ENCODE measurements at places on chromosomes 16 and 17.

GRCh38 chr16:15792563-15792971 is 64.3 kb downstream of the MYH11 start:
- no peak for DNase-seq

DNA sequence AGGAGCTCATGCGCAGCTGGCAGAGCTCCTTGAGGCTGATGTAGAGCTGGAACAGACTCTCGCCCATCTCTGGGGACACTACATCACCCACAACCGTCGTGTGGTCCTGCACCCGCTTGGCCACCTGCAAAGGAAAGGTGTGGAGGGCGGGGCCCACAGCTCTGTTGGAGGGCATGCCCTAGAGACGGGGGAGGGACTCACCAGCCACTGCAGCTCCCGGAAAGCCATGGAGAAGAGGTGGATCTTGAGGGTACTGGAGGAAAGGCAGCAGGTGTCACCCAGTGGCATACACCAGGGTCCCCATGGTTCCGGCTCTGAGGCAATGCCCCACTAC is 8.6 kb downstream of the UNC13D start:
- DNase-seq, result no peak

DNA sequence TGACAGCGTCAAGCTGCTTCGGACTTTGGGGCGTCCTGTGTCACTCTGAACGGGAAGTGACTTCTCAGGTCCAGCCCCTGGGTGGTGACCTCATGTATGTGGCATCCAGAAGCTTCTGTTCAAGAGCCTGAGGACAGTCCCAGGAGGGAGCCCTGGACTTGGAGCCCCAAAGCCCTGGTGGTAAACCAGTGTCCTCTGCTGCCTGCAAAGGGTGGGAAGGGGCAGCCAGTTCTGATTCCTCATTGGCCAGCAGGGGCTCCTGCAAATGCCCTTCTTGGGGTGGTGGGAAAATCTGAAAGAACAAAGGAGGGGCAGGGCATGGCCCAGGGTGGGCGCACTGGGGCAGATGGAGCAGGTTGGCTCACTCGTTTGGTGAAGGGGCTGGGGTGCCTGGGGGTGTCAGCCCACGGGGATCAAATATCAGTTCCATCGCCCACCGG is 1.6 kb downstream of the OSGIN1 start:
- no peak for DNase-seq

- DNase-seq, result no peak
Measured at GRCh38 chr16:67236563-67237395, 9.8 kb downstream of the TMEM208 start.

DNA sequence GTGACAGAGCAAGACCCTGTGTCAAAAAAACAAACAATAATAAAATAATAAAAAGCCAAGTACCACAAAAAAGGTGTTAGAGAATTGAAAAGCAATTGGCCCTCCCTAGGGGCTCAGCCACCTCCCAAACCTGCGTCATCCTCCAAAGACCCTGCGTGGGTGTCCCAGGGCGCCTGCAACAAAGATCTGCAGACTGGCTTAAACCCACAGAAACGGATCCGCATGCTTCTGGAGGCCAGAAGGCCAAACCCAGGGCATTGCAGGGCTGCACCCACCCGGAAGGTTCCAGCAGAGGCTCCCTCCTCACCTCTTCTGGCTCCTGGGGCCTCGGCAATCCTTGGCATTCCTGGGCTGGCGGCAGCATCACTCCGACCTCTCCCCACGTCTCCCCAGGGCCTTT is 1.5 kb downstream of the ENPP7 start:
- DNase-seq, result no peak

GRCh38 chr17:48613862-48614694 is 1.0 kb downstream of the HOXB8 start:
- no peak for DNase-seq

- DNase-seq, result no peak
Measured at GRCh38 chr16:10182222-10183053, at the start of gene GRIN2A. TSS of gene GRIN2A (minus strand) at chr16:10182428. CDS start at chr16:10180411, 2,017 bp downstream.

- DNase-seq, result no peak
Measured at GRCh38 chr17:76633628-76634328, 9.8 kb downstream of the ST6GALNAC1 start.

DNA sequence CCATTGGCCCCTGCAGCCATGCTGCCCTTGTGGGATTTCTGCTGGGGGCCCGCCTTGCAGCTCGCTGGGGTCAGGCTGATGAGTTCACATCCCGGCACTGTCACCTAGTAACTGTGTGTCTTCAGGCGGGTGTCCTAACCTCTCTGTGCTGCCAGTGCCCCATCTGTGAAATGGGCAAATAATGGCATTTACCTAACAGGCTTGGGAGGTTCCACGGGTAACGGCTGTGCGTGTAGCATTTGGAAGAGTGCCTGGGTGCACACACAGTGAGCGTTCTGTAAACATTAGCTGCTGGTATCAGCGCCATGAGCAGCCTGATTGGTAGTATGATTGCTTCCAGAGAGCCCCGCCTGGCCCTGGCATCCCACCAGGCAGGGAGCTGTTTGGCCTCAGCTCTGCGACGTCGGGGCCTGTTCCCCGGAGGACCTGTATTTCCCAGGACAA is 167.3 kb upstream of the GSE1 start:
- no peak for DNase-seq

- peak; percentile 10 for DNase-seq
Measured at GRCh38 chr17:34485999-34486398, 93.4 kb upstream of the TMEM132E start.

GRCh38 chr17:7307686-7308624 is 527 bp downstream of the EIF5A start:
- peak; percentile 60 for DNase-seq

- no peak for DNase-seq
Measured at GRCh38 chr17:40176754-40177110, 538 bp upstream of the RAPGEFL1 start.

DNA sequence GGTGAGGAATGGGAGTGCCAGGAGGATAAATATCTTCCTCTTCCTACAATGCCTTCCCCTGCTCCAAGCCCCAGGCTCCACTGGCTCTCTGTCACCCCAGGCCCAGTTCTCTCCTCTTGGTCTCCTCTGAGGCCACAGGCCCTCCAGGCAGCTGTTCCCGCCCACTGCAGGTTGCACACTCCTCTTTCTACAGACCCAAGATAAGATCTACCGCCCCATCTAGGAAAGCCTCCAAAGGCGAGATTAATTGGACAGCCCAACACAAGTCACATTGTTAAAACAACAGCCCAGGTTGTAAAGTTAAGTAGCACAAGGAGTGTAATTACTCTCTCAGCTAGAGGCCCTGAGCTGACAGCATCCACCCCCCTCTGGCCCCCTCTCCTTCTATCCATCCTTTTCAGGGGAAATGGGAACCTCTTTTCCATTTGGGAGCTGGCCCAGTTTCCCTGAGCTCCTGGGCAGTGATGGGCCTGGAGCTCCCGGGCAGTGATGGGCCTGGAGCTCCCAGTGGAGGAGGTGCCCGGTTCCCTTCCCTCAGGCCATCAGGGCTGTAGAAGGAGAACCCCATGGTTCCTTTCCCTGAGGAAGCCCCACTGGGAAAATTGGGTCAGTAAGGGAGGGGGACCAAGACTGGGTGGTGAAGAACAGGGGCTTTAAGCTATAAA is 7.3 kb downstream of the DLX4 start:
- no peak for DNase-seq

DNA sequence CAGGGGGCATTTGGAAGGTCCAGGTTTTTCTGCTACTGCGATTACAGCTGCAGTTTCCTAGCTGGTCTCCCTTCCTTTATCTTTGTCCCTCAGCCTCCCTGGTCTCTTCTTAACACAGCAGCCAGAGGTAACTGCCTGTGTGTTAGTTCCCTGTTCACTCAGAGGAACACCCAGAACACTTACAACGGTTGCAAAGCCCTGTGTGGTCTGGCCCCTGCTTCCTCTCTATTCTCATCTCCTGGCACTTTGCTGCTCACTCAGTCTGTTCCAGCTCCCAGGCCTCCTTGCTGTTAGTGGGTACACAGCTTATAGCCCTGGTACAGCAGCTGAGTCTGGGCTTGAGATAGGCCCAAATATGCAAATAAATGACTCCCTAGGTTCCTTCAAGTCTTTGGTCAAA is 16.4 kb downstream of the NTN1 start:
- DNase-seq, result no peak

DNA sequence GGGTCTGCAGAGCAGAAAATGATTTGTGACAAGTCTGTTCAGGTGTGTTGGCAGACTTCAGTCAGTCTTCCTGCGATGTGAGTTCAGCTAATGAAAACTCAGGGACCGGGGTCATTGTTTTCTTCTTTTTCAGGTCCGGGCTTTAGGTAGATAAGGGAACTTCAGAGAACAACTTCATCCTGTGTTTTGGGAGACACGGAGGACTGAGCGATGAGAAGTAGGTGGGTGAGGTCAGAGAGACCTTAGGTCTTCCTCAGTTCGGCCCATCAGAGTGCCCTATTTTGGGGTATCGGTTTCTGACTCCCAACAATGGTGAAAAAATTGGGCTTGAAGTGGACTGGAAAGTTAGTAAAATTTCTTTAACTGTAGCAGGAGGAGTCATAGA is 88.9 kb upstream of the ATF7IP2 start:
- DNase-seq, result no peak

DNA sequence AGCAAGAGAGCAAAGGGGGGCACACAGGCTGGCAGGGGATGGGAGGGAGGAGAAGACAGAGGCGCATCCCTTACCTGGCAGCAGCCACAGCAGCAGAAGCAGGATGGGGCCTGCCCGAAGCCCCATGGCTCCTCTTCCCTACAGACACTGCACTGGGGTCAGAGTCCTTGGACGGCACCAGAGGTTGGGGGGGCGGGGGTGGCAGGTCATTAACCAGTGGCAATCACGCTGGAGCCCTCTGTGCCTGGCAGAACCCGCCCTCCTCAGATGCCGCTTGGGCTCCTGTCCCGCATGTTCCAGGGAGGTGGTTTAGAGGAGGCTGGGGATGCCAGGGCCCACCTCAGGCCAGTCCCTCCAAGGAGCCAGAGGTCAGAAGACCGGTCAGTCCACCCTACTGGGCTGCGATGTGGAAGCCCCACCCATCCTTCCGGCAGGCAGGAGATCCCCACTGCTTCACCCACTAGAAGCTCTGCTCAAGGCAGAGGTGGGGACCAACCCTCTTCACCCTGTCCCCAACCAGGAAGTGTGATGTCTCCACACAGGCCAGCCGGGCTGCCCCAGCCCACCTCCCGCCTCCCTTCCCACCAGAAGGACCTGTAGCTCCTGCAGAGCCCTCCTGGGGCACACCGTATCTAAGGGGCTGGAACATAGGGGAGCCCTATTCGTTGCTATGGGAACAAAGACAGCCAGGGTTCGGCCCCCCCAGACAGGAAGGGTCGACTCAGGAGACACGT is 11.7 kb downstream of the ZG16B start:
- no peak for DNase-seq

DNA sequence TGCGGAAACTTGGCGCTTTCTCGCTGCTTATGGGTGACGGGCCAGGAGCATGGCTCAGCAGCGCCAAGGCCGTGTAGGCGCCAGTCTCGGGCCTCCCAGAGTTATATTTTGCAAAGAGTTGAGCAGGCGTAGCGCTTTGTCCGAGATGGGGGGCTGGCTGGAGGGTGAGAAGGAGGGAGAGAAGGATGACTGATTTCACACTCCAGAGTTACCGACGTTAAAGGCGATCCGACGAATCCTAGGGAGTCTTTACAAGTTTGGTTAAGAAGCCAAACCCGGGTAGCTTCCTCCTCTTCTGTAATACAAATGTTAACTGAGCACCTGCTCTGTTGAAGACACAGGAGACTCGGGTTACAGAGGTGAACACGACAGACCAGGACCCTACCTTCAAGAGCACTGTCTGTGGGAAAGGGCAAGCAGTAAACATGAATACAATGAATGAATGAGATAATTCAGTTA is 782 bp downstream of the POLR2A start:
- no peak for DNase-seq

- no peak for DNase-seq
Measured at GRCh38 chr16:85996843-85997242, 97.9 kb downstream of the IRF8 start.

DNA sequence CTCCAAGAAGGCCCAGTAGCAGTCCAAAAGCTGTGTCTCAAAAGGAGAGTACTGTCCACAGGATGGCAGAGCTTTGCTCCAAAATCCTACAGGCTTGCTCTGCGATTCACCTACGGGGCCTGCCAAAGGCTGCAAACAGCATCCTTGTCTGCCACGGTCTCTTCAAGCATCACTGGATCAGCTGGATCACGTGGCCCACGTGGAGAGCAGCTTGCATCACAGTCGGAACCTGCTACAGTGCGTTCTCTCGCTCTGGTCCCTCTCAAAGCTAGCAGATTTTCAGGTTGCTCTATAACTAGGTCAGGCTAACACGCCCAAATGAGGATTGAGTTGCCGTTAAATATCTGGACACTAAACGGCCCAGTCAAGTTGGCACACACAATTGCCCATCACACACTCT is 8.4 kb upstream of the TIMM22 start:
- DNase-seq, result no peak
